ENCODE measurements at places on chromosomes 6 and 20.

GRCh38 chr6:35036828-35037663 lies 104.1 kb downstream of the TCP11 start:
- no peak for DNase-seq

GRCh38 chr20:20549267-20549612 lies 163.2 kb downstream of the RALGAPA2 start:
- no peak for DNase-seq

DNA sequence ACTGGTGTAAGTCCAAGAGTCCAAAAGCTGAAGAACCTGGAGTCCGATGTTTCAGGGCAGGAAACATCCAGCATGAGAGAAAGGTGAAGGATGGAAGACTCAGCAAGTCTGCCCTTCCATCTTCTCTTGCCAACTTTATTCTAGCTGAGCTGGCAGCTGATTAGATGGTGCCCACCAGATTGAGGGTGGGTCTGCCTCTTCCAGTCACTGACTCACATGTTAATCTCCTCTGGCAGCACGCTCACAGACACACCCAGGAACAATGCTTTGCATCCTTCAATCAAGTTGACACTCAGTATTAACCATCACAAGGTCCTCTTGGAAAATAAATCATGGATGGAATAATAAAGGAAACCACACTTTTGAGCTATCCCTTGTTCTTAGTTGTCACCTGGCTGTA lies 121.2 kb downstream of the MAP3K7 start:
- no peak for DNase-seq

DNA sequence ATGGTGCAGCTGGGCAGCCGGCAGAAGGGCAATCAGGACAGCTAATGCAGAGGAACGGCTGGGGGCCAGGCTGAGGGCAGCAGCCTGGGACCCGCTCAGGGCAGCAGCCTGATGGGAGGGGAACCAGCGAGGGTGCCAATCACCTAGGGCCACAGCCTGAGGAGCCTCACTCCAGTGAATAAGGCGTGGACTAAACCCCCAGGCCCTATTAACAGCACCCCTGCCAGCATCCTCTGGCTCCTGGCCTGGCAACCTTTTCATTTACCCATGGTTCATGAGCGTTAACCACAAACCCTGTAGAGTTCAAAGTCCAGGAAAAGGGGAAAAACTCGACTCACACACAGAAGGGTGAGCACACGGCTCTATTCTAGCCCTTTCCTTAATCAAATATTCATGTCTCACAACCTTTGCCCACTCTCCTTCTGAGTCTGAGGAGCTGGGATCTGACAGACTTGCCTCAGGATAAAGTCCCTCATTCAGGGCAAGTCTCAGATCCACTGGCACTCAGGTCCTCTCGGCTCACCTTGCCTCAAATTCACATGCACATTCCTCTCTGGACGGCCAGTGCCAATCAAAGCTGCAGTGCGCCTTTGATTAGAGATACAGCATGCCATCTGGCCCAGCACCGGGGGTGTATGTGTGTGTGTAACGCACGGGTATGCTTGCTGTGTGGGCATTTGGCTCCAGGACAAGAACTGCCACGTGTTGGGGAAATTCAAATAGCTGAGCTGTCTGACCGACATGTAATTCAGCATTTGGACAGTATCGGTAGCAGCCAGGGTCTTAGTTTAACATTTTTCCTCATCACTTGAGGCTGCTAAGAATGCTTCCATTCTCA lies 86.9 kb upstream of the TRAF3IP2 start:
- DNase-seq, result no peak

- DNase-seq, result no peak
Measured at GRCh38 chr6:30171677-30172471, 8.5 kb downstream of the TRIM15 start.

GRCh38 chr6:115667478-115668026 lies 393.1 kb downstream of the FRK start:
- no peak for DNase-seq

DNA sequence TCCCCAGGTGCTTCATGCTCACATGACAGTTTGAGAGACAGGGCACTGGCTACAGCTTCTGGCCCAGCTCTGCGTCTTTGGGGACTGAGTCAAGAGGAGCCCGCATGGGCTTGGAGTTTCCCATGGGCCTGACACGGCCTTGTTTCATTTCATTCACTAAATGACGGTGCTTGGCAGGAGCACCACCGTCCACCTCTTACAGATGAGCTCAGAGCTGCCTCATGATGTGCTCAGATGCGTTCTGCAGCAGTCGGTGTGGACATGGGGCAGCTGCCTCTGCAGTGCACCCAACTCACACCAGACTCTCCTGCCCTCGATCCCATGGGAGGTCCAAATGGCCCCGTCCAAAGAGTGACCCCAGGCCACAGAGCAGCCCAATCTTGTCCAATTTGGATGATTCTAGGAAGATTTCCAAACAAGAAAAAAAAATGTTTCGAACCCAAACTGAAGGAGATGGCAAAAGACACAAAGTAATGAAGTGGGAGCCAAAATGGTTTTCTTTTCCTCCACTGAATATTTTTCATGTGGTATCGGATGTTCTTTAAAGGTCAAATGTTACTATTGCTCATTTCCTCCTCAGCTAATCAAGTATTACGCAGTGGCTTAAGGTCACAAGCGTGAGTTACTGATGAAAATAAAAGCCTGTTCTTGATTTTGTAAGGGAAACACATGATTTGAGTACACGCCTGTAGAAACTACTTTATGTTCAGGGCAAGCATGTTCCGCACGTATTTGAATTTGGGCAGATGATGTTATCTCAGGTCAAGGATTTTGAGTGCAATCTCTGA lies 524.2 kb downstream of the CDH26 start:
- peak; percentile 16 for DNase-seq

GRCh38 chr6:34656378-34657036 lies 40.1 kb downstream of the ILRUN start:
- DNase-seq, result no peak

DNA sequence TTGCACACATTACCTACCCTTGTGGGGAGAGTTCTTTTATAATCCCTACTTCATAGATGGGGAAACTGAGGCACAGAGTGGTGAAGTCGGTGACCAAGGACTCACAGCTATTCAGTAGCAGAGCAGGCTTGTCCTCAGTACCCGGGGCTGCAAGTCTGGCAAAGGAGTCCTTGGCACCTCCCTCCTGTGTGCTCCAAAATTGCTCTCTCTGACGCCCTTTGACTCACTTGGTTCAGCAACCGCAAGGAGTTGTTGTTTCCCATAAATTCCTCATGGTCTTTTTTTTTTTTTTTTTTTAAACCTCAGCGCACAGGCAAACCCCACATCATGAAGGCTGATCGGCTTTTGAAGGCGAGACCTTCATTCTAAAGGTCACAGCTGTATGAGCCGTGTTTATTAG lies 143.2 kb downstream of the CEBPB start:
- no peak for DNase-seq

DNA sequence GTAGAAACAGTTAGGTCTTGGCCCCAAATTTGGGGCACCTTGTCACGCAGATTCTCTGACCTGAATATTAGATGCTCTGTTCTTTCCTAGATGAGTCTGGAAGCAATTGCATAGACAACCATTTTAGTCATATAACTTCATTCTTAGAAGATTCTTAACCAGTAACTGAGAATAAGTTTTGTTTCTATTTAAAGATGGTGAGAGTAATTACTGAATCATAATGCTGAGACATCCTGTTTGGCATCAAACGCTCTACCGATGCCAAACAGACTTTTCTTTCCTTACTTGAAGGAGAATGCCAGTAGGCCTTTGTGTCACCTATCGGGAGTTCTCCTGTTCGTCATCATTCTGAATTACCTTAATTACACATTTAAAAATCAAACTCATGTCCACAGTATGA lies 131.6 kb upstream of the ID4 start:
- no peak for DNase-seq

DNA sequence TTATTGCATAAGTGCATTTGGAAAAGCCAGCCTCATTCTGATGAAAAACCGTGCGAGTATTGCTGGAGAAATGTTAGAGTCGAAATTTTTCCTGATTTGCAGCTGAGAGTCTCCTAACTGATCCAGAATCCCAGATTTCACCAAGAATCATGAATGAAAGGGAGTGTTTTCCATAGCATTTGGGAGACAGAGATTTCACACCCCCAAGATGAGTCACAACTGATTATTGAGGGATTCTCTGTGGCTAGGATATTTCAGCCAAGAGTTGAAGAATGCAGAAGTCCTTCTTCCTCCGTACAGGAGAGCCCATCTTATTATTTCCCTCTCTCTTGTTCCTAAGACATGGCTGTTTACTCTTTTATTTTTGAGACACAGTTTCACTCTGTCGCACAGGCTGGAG lies 82.2 kb upstream of the SALL4 start:
- DNase-seq, result no peak

DNA sequence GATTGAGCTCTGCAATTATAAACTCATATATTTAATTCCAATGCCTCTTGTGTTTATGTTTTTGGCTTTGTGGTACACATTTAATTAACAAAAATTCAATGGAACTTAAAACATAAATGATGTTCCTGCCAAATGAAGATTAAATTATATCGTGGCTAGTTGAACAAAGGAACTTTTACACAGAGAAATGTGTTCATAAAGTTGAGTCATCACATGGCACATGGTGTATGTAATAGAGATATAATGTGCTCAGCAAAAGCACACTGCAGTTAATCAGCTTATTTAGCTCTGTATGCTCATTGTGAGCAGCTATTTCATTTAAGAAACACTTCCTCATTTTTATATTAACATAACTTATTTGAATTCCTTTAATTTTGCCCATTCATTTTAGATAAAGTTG lies 1295.6 kb upstream of the CITED2 start:
- DNase-seq, result no peak

- no peak for DNase-seq
Measured at GRCh38 chr6:26392932-26393636, 9.0 kb upstream of the BTN3A1 start.

- DNase-seq, result no peak
Measured at GRCh38 chr6:37965964-37966676, 146.6 kb downstream of the ZFAND3 start.

DNA sequence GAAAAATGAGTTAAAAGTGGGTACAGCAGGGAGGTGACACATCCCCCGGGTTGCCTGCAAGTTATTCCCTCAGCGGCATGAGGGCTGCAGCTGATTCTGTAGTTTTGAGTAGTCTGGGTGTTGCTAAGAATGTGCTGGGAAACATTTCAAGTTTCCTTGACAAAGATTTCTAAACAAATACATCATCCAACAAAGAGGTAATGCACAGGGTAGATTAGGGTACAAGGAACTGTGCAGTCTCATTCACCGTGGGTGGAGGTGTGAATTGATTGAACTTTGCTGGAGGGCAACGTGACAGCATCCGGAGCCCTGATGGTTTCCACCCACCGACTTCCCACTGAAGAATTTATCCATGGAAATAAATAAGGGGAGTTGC lies 21.8 kb downstream of the CASS4 start:
- no peak for DNase-seq

- no peak for DNase-seq
Measured at GRCh38 chr6:150549674-150550101, 50.0 kb upstream of the PLEKHG1 start.

GRCh38 chr6:15267221-15267620 lies 21.4 kb downstream of the JARID2 start:
- no peak for DNase-seq

- DNase-seq, result peak; percentile 65
Measured at GRCh38 chr20:62409931-62410745, 3.1 kb upstream of the CABLES2 start.

- no peak for DNase-seq
Measured at GRCh38 chr6:470901-471448, 79.4 kb downstream of the IRF4 start.

DNA sequence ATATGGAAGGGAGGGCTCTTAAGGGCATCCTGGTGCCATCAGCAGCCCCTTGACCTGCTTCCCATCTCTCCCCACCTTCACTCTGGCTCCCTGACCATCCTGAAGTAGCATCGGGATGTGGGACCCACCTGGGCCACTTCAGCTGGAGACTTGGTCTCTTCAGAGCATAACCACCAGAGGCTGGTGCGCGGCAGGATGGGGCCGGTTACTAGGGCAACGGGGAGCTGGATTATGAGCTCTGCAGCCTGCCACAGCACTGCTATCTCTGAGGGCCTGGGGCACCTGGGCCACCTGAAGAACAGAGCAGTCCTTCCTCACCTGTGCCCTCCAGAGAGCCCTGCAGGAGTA lies 79.7 kb downstream of the SYNJ2 start:
- DNase-seq, result no peak

- peak; percentile 16 for DNase-seq
Measured at GRCh38 chr6:167825332-167826229, 1.1 kb upstream of the AFDN start.

- no peak for DNase-seq
Measured at GRCh38 chr6:160035693-160036330, 66.9 kb downstream of the IGF2R start.

DNA sequence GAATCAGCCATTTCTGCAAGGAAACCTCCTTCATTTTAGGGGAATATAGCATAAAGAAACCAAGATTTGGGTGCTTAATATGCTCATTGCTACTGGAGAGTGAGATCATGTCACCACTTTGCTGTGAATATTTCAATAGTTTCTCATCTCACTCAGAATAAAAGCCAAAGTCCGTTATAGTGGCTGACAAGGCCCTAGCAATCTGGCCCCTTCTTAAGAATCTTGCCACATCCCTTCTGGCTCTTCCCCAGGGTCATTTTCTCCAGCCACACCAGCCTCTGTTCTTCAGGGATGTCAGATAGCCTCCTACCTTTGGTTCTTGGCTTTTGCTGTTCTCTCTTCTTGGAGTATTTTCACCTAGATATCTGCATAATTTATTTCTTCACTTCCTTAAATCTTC lies 24.8 kb upstream of the MLIP start:
- no peak for DNase-seq

GRCh38 chr6:126153661-126154060 lies 167.3 kb downstream of the TRMT11 start:
- no peak for DNase-seq

DNA sequence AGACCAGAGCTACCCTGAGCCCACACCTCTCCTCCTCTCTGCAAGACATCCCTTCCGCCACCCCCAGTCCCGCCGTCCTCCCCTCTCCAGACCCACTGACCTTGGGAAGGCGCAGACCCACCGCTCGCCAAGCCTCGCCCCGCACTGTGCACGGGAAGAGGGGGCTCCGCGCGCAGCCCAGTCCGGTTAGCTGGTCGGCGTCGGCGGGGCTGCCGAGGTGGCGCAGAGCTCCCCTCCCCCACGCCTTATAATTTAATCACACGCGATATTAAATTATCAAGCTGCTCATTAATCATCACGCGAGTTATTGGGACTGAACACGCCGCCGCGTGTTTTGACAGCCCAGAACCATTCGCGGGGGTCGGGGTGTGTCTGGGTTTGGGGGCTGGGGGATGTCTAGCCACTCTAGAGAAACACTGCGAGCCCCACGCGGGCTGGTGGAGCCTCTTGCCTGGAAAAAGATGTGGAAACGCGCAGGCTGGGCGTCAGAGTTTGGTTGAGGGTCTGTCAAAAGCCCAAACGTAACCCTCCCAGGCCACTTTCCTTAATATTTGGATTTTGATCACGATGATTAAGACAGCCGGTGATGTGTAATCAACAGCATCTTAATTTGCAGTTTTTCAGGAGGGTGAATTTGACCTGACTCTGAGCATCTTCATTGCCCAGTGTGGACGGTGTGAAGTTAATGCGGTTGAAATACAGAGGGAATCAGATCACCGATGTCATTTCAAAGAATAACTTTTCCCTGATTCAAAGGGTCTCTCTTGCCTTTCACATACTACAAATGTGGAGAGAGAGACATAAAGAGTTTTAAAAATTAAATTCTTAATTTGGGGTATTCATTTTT lies at the start of gene LINC00237:
Gene LINC00237, minus strand, starts transcription at position 188 of the 847 bp plus-strand sequence.
- no peak for DNase-seq

- no peak for DNase-seq
Measured at GRCh38 chr20:52031563-52032303, 159.8 kb downstream of the ZFP64 start.

All from NCI-H187 (cell line).